Esophagus squamous epithelium (tissue), 5 donors: ENCODE measurements at places on chromosomes 6 and 20.
A peak's percentile ranks its signal among the peaks of the same experiment; 100 is the strongest.

DNA sequence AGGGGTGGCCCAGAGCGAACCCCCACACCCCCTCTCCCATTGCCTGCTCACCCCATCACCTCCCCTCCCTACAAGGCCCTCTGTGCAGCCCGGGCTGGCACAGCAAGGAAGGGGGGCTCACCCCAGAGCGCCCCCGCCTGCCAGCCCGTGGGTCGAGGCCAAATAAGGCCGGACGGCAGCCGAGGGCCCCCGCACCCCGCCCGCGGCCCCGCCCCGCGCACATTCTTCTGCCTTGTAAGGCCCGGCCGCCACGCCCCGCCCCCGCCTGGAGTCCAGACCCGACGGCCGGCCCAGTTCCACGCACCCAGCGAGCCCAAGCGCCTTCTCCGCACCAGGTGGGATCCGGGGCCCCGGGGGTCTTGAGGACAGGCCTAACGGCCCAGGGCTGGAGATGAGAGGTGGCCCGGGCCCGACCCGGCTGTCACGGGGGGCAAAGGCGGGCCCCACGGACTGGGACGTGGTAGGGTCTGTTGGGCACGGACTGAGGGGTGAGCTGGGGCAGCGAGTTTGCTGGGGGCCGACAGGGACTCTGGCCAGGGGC is at the start of gene MYL9:
Gene MYL9 (plus strand): TSS at position 293 of the 541 bp plus-strand sequence. CDS start 3,366 bp downstream, outside the sequence.
- no peak for DNase-seq

GRCh38 chr20:53847139-53847836 is 223.1 kb downstream of the BCAS1 start:
- no peak for DNase-seq

- no peak for DNase-seq
These were observed 33.9 kb downstream of the SLC17A4 start for GRCh38 chr6:25788305-25788922.

DNA sequence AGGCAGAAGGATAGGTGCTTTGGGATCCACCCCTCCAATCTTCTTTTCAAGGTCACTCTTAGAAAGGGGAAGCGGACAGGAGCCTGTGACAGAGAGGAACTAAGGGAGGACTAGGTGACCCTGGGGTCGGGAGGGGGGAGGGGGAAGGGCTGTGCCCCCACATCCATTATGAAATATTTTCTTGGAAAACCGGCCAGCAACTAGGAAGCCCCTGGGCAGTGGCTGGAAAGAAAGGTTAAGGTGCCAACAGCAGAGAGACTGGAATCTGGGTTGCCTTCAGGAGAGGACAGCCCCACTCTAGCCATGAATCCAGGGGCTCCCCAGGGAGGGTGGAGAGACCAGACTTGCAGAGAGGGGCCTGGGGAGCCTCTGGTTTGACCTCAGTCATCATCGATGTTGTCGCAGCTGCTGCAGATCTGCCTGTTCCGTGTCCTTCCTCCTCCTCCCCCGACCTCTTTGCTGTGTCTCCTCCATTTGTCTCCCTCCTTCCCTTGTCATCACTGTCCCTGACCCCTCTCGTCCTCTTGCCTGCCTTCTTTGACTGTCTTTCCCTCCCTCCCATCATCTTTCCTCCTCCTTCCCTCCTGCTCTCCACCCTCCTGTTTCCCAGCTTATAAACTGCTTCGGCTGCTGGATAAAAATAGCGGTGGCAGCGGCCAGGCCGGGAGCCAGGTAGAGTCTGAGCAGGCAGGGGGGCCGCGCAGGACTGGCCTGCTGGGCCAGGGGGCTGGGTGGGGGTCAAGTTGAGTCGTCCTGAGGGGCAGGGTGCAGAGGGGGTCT is 3.2 kb downstream of the SLC29A1 start:
- DNase-seq: no peak

GRCh38 chr6:41673704-41674000 is 35.4 kb downstream of the MDFI start:
- no peak for DNase-seq

GRCh38 chr6:112325444-112325843 is 21.7 kb upstream of the RFPL4B start:
- DNase-seq: no peak

DNA sequence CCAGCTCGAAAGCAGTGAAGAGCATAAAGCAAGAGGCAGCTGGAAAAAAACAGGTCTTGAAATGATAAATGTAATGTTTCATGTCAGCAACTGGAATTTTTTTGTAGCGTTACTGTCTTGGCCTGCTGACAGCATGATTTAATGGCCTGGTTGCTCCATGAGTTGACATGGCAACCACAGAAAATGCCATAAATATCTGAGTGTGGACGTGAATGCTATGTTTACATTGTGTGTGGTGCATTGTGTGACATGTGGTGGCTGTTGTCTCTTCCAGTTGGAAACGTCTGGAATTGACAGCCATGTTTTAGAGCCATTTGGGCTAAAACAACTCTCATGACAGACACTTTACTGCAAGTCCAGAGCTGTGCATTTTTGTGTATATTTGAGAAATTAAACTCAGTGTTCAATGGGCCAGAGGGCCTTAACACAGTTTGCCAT is 170.0 kb downstream of the FOXA2 start:
- no peak for DNase-seq

- no peak for DNase-seq
These were observed 11.4 kb downstream of the HLA-E start for GRCh38 chr6:30500421-30501355.

- no peak for DNase-seq
These were observed 49.8 kb downstream of the PPARD start for GRCh38 chr6:35392111-35392702.

- DNase-seq: no peak
These were observed 35.0 kb upstream of the DSN1 start for GRCh38 chr20:36808317-36809257.

- no peak for DNase-seq
These were observed 47.1 kb downstream of the NEDD9 start for GRCh38 chr6:11185204-11185842.

DNA sequence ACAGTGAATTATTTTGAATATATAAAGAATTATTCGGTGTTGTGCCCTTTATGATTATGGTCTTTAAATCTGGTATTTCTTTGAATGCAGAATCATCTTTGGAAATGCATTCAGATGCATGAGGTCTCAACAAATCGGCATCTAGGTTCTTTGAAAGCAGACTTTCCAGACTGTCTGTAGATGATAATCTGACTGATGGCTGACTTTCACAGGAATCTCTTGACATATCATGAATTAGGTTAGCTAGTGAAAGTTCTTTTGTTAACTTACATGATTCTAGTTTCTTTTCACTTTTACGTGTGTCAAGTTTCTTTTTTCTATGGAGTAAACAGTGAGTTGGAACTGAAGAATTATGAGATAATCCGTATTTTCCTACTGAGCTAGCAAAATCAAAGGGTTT is 17.1 kb downstream of the HBS1L start:
- DNase-seq: no peak

GRCh38 chr6:169366258-169366901 is 112.7 kb upstream of the THBS2 start:
- no peak for DNase-seq

GRCh38 chr20:32909896-32910571 is 51.3 kb downstream of the EFCAB8 start:
- no peak for DNase-seq

DNA sequence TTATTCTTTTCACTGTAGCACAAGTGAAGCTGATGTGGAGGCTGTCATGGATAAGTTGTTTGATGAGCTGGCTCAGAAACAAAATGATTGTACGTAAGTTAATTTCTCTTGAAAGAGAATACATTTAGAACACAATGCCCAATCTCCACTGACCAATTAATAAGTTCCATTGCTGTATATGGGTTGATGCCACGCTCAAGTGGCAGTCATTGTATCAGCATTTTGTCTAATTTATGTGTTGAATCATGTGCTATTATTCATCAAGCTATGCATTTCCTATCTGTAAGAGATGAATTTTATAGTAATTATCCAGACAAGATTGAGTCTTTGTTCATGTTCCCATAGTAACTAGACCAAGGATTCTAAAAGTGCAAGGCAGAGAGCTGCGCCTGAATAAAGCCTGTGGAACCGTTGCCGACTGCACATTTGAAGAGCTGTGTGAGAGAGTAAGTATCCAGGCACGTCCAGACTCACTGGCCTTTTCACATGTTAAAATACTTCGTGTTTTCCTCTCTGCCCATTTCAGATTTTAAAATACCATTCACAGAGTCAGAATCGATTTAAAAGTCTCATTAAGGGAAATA is 83.8 kb upstream of the FOXO3 start:
- DNase-seq: no peak

DNA sequence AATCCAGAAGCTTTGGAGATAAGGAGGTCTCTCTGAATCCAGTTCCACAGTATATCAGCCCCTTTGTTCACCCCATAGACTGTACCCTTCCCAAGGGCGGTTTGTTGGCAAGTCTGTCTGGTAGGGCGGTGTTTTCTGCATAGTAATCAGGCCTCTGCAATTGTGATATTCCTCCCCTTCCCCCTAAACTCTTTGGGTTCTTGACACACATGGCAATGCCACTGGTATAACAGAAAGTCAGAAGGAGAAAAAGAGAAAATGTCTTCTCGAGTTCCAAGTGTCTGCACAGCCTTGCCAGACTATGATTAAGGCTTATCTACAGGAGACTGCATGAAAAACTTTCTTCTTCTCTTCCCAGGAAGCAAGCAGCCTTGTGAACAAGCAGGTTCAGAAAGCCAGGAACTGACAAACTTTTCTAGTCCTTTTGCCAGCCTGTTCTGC is 45.6 kb downstream of the FOXO3 start:
- no peak for DNase-seq

DNA sequence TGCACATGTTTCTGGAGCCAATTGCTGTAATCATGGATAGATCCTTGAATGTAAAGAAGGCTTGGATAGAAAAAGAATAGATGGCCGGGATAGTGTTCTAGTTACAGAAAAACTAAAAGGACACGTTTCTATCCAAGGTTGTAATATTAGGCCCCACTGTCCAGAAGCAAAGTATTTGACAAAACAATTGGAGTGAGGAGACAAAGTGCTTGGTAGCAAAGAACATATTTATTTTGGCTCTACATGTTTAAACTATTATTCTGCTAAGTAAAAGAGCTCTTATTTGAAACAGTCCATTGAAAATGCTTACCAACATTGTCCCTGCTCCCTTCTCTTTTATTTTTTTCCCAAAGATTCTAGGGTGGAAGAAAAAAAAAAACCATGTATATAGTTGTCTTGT is 94.4 kb downstream of the MYO6 start:
- DNase-seq: no peak

GRCh38 chr6:72245565-72245964 is 359.2 kb downstream of the RIMS1 start:
- DNase-seq: no peak

DNA sequence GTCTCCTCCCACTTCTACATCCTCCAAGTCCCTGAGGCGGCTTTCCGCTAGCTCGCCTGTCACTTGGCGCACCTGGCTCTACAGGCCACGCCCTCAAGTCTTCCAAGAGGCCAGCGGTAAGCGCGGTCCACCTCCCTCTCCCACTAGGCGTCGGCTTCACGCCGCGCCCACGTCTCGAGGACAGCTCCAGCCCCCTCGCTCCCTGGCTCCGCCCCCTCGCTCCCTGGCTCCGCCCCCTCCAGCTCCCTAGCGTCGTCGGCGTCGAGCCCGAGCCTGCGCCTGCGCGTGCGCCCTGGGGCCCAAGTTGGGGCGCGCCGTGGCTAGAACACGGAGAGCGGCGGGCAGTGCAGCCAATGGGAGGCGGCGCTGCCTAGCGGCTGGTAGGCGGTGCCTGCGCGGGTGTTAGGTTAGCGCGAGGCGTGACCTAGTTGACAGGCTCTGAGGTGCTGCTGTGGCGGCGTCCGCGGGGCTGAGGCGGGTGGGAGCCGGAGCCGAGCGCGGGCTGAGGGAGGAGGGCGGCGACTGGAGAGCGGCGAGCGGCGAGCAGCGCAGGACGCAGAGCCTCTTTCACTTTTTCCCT is at the start of gene MACROD2:
Gene MACROD2 (plus strand): TSS at position 431 of the 580 bp plus-strand sequence.
- peak; percentile 22 for DNase-seq

DNA sequence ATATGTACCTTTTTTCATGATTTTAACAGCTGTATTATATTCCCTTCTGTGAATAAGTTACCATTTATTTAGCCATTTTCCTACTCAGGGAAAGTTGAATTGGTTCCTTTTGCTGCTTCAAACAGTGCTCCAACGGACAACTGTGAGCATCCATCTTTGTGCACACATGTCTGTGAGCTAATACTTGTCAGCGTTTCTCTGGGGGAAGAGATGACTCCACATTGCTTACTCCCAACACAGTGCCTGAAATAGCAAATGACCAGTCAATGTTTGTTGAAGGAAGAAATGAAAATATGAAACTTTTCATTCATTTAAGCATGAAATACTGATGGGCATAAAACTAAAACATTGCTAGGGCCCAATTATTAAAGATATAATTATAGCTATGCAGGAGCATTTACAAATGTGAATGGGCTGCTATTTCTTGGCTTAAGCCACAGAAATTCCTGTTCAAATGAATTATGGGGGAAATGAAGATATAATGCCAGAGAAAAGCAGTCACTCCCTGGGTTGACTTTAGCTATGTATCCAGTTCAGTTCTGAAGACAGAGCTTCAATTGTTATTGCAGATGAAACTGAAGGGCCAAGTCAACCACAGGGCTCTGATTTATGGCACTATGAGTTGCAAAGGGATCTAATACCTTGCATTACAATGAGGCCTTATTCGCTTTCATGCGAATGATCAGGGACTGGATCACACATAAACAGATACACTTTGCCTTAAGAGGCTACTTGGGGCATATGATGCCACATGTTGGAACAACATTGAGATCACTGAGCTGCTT is 47.4 kb upstream of the FOXC1 start:
- DNase-seq: no peak

GRCh38 chr6:77620278-77620882 is 32.5 kb upstream of the MEI4 start:
- DNase-seq: no peak

DNA sequence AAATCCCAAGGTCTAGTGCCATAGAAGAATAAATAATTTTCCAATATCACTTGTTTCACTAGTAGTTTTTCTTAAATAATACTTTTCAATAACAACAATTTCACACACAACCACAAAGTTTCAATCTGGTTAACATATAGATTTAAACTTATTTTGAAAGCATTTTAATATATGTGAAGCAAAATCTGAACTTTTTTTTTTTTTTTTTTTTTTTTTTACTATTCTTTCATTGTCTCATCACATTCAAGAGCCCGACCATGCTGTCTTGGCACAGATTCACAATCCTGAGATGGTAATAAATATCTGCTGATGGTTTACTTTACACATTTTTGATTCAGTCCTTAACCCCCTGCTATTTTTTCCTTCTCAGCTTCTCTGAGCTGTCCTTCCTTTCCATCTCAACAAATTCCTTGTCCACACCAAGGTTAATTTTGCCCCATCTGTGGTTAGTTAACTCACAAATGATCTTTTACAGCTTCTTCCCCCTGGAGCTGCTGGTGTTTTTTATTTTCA is 262.8 kb downstream of the TMEM242 start:
- no peak for DNase-seq

GRCh38 chr6:72321788-72322187 is 300.1 kb upstream of the KCNQ5 start:
- DNase-seq: no peak
